Psoas muscle (tissue), 8 donors: ENCODE measurements at places on chromosomes 3 and 15.

DNA sequence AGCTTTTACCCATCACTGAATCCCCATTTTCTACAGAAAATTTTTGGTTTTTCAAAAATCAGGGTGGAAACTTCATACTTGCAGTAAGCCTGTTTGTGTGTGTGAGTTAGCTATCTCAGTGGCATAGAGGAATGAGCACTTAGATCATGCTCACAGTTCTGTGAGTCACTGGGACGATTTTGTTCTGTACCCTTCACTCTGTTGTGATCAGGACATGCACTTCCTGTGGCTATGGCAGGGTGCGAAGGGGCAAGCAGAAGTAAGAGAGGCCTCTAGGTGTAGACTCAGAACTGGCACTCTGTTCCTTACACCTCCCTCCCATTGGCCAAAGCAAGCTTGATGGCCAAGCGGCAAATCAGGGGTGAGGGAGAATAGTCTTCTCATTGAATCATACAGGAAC lies 11.6 kb downstream of the NIPA2 start:
- no peak overlapping the region for H3K4me3 ChIP-seq
- H3K4me1 ChIP-seq, result peaks cover 10% of the 10 kb centered on the region
- no peak for DNase-seq
- peaks cover 79% of the 10 kb centered on the region for H3K36me3 ChIP-seq

- H3K4me1 ChIP-seq, result peaks cover 6% of the 10 kb centered on the region
- no peak overlapping the region for H3K4me3 ChIP-seq
- peak; percentile 19 for DNase-seq
- no peak overlapping the region for H3K27ac ChIP-seq
- H3K27me3 ChIP-seq, result no peaks in the 10 kb centered on the region
- no peaks in the 10 kb centered on the region for H3K36me3 ChIP-seq
Measured at GRCh38 chr15:70172124-70172523, 74.4 kb upstream of the TLE3 start.

- no peak for DNase-seq
- no peak overlapping the region for H3K27ac ChIP-seq
- no peaks in the 10 kb centered on the region for H3K36me3 ChIP-seq
- H3K4me3 ChIP-seq, result no peak overlapping the region
- H3K27me3 ChIP-seq, result no peaks in the 10 kb centered on the region
- H3K4me1 ChIP-seq, result no peaks in the 10 kb centered on the region
Measured at GRCh38 chr3:5239602-5240001, 52.1 kb downstream of the EDEM1 start.

DNA sequence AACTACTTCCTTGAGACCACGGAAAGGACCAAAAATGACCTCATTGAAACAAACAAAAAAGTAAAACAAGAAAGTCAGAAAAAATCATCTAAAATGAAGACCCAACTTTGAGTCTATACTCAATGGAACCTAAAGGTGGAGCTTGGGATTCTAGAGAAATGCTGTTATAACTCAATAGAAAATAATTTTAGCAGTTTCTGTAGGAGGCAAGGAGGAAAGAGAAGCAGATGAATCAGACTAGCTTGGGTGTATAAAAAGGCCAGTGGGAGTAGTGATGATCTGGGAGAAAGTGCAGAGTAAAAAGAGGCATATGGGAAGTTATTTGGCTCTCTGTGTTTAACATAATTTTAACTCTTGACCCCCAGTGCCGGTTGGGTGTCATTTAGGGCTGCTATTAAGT lies 94.4 kb downstream of the TMCO5A start:
- H3K4me3 ChIP-seq, result no peak overlapping the region
- H3K36me3 ChIP-seq, result no peaks in the 10 kb centered on the region
- DNase-seq, result no peak
- H3K27ac ChIP-seq, result no peak overlapping the region
- no peaks in the 10 kb centered on the region for H3K4me1 ChIP-seq

- H3K4me3 ChIP-seq, result no peak overlapping the region
- peaks cover 98% of the 10 kb centered on the region for H3K4me1 ChIP-seq
- H3K27me3 ChIP-seq, result no peaks in the 10 kb centered on the region
- H3K27ac ChIP-seq, result no peak overlapping the region
Measured at GRCh38 chr3:9406856-9407626, 9.6 kb downstream of the SETD5 start.

GRCh38 chr15:62279041-62279440 lies 114.0 kb upstream of the C2CD4B start:
- no peaks in the 10 kb centered on the region for H3K36me3 ChIP-seq
- no peak overlapping the region for H3K27ac ChIP-seq
- no peak for DNase-seq
- no peaks in the 10 kb centered on the region for H3K27me3 ChIP-seq

DNA sequence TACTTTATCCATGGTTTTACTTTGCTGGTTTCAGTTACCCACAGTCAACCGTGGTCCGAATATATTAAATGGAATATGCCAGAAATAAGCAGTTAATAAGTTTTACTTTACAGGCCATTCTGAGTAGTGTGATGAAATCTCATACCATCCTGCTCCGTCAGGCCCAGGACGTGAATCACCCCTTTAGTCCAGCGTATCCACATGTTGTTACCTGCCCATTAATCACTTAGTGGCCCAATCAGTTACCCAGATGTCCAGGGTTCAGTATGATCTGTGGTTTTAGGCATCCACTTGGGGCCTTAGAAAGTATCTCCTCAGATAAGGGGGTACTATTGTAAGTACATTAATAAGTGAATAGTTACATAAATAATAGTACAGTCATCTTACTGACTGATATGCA lies 88.0 kb downstream of the TTBK2 start:
- H3K4me1 ChIP-seq, result peaks cover 5% of the 10 kb centered on the region
- no peaks in the 10 kb centered on the region for H3K27me3 ChIP-seq
- no peak overlapping the region for H3K27ac ChIP-seq

- no peak overlapping the region for H3K27ac ChIP-seq
- no peaks in the 10 kb centered on the region for H3K36me3 ChIP-seq
- no peaks in the 10 kb centered on the region for H3K27me3 ChIP-seq
- H3K4me3 ChIP-seq, result peak overlapping the region; percentile 93
- DNase-seq, result no peak
Measured at GRCh38 chr3:122797291-122797690, 2.4 kb downstream of the SLC49A4 start.

DNA sequence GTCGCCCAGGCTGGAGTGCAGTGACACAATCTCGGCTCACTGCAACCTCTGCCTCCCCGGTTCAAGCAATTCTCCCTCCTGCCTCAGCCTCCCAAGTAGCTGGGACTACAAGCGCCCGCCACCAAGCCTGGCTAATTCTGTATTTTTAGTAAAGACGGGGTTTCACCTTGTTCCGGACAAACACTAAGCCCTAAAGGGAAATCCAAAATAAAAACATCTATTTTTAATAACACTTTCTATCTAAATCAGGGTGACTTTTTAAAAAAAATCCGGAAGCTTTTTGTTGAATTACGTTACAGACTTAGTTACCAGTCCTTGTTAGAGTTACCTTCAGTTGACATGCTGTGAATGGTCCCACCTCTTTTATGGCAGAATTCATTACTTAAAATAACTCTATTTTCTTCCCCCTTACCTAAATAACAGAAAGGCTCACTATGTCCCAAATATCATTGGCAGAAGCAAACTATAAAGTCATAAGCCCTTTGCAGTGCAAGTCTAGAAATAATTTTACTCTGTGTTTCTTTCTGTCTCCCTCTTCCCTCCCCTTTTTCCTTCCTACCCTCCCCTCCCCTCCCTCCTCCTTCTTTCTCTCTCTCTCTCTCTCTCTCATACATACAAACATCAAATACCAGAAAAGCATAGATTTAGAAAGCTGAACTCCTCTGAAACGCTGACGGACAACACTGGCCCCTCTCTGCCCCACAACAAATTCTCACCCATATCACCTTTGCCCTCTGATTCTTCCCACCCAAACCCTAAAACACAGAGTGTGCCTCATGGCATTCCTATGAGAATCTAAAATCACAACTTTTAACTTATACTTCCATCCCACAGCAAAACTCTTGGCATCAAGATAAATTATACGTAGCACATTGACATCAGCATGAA lies 18.3 kb downstream of the THBS1 start:
- H3K4me1 ChIP-seq, result no peaks in the 10 kb centered on the region
- H3K27ac ChIP-seq, result no peak overlapping the region
- no peaks in the 10 kb centered on the region for H3K27me3 ChIP-seq
- H3K4me3 ChIP-seq, result no peak overlapping the region
